ENCODE measurements at places on chromosomes 7 and 10.

DNA sequence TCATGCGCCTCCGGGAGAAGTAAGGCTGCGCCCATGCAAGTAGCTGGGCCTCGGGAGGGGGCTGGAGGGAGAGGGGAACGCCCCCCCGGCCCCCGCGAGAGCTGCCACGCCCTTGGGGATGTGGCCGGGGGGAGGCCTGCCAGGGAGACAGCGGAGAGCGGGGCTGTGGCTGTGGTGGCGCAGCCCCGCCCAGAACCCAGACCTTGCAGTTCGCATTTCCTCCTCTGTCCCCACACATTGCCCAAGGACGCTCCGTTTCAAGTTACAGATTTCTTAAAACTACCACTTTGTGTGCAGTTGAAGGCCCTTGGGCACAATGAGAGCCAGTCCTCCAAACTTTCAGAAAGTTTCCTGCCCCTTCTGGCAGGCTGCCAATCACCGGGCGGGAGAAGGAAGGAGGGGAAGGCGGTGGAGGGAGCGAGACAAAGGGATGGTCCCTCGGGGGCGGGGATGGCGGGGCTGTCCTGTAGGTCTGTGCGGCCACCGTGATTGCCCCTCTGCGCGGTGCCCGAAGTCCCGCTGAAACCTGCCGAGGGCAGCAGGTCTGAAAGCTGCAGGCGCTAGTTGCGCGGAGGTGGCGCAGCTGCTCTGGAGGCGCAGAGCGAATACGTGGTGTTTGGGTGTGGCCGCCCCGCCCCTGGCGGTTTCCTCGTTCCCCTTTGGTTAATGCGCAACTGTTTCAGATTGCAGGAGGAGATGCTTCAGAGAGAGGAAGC lies 2.1 kb downstream of the VIM start:
- peak; percentile 88 for DNase-seq

GRCh38 chr10:100186253-100187212 lies 704 bp upstream of the ERLIN1 start:
- DNase-seq: no peak

DNA sequence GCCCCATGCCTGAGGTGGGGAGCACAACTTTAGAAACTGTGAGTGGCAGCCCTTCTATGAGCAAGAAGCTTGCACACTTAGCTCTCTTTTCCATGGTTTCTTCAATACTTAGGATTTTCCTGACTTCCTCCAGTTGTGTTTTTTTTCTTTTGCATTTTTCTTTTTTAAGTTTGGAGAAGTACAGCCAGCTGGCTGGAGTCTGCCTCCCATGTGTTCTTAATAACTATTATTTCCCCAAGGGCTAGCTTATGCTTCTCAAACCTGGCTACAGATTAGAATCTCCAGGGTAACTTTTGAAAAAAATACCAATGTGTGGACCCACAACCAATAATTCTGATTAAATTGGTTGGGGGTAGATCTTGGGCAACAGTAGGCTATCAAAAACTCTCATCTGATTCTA lies 37.4 kb upstream of the MEOX2 start:
- DNase-seq: no peak

DNA sequence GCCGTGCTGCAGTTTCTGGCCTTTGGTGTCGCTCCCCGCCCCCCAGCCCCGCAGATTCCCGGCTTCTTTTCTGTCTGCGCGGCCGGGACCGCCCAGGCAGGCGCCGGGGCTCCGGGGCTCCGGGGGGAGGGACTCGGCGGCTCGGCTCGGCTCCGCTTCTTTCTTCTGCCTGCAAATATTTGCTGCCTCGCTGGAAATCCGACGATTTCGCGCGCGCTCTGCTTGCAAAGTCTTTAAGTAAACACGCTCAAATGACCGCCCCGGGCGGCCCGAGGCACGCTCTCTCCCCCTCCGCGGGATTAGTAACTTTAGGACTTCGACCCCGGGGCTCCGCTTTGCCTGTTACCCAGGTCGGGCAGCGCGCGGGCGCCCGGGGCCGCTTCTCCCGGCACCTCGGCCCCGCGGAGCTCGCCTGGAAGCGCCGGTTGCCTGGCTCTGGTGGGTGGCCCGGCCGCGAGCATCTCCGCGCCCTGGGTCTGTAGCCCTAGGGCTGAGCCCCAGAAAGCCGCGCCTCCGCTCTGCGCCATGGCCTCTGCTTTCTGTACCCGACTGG lies 3.9 kb upstream of the GATA3 start:
- DNase-seq: no peak

DNA sequence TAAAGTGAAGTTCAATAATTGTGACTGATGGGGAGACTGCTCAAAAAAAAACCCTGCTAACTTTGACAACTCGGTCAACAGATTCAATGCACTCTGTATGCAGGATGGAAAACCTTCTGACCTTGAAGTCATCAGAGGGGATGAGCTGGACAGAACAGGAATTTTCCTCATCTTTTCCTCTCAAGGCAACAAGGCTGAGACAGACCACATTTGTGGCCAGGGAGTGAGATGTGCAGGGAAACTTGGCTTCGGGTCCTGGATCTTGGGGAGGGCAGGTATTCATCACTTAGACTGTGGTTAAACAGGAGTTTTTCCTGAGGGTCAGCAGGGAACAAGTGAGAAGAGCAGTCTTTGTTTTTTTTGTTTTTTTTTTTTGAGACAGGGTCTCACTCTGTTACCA lies 100.6 kb downstream of the BAMBI start:
- DNase-seq: no peak

GRCh38 chr7:114416129-114416990 lies 1.7 kb downstream of the FOXP2 start:
- no peak for DNase-seq

DNA sequence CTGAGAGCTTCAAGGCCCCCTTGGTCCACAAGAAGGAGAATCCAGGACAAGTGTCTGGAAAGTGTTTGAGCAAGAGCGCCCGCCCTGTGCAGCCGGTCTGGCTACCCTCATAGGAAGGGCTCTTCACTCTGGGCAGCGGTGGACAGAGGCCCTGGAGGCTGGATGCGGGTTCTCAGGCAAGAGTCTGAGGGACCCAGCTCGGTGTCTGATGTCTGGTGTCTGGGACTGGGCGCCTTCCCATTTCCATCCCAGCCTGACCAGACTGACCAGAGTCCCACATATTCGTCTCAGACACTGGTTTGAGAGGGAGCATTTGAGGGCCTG lies 59.8 kb downstream of the HK1 start:
- DNase-seq: no peak

- DNase-seq: no peak
Measured at GRCh38 chr10:69641261-69641980, 11.4 kb downstream of the FAM241B start.

DNA sequence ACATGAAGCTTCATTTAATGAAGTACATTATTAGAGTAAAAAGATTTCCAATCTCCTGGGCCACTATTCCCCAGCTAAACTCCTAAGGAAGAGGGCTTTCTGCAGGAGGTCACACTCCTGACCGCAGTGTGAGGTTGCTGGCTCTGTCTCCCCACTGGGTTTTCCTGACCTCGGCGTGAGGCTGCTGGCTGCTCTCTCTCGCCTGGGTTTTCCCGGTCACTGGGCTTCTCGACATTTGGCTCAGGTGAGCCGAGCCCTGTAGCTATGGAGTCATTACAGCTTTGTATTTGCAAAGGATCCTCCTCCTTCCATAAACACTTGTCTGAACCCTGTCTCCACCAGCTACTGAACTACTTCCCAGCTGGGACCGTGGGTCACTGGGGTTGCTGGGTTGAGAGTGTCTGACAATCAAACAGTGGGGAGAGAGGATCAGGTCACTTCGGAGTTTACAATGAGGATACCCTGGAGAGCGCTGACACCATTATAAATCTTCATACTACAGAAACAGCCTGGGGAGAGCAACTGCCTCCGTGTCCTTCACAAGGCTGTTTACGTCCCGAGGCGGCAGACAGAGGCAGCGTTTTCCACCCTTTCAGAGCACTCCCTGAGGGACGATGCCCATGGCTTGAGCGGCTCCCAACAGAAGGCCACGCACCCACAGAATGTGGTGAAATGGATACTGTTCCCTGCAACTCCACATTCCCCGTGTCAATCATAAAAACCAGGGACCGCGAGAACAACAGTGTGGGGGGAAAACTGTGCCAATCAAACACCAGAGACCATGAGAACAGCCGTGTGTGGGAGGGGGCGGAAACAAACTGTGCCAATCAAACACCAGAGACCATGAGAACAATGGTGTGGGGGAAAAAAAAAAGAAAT lies 226.2 kb downstream of the ZMYND11 start:
- DNase-seq: no peak

DNA sequence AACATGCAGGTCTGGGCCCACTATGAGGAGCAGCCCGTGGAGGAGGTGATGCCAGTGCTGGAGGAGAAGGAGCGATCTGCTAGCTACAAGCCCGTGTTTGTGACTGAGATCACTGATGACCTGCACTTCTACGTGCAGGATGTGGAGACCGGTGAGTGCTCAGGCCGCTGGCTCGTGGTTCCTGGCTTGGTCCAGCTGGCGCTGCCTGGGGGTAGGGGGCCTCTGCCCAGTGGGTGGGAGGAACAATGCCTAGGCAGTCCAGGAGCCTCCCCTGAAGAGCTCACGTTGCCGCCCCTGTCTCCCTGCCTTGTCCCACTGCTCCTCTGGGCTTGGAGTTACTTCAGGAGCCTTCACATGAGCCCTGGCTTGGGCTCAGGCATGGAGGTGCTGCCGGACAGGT lies 50.1 kb upstream of the LRRC4 start:
- DNase-seq: no peak

DNA sequence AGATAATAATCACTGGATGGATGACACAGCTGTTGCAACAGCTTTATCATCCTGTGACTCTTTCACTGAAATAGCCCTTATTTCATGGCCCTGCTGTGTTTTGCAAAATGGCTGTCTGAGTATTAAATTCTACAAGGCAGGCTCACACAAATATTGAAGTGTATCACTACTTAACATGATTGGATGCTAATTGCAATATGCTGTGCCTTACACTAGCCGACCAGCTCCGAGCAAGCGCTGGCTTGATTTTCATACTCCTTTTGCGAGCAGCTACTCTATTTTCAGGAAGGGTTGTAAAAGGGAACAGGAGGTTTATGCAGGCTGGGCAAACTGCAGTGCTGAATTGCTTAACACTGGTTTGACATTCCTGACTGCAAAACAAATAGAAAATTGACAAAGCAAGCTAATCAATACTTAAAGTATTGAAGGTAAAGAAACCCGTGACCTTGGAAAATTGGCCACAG lies 121.6 kb downstream of the CACNB2 start:
- DNase-seq: no peak

DNA sequence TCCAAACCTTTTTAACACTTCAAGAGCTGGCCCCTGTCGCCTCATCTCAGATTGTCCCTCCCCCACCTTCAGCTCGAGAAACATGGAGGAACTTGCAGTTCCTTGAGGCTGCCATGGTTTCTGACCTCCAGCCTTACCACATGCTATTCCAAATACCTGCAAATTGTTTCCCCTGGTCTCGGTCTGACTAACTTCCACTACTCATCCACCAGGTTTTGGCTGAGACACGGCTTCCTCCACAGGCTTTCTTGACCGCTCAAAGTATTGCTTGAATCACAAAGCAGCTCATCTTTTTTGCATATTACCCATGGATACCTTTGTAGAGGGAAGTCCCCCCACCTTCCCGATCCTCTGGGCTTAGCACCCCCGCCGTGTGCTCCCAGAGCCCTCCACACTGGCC lies 5.2 kb upstream of the SAMD8 start:
- no peak for DNase-seq

DNA sequence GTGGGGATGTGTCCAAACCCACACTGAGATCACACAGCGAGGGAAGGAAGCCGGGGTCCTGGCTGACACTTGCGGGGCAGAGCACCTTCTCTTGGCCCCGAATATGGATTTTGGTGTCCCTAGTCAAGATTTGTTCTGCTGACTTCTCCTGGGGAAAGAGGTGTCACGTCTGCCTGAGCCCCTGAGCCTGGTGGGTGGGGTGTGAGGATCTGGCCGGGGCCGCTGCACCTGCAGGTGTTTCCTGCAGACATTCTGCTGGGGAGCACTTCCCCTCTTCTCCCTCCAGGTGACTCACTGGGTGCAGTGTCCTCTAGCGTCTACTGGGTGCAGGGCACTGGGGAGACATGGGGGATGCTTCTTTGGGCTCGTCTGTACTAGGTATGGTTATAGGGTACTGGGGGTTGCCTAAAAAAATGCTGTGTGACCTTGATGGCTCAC lies 99.2 kb downstream of the GRK5 start:
- DNase-seq: peak; percentile 70

DNA sequence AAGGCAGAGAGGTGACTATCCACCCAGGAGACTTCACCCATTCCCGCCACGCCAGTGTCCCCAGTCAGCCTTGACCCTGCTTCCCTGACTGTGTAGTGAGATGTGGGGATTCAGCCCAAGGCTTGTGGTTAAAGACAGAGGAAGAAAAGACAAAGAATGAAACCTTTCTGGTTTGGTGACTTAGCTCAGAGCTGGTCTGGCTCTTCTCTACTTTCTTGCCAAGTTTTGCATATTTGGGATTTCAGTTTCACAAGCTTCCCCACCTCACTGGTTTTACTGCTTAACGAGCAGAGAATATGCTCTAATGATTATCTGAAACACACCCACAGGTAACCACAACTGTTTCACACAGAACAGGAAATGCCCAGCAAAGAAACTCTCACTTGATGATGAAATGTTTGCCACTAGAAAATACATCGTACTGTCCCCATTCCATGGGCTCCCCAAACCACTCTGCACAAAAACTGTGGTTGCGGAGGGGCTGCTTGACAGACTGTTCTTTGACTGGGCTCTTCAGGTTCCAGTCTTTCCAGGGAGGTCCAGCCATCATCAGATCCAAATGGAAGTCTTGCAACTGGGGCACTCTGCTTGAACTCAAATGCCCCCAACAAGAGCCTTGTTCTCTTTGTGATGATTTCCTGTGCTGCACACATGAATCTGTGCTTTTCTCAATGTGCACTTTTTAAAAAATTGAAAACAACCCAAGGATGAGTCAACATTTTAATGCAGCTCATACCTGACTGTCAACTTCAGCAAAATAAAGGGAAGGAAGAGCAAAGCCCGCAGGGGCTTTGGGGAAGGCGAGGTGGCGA lies 95.5 kb downstream of the CTBP2 start:
- DNase-seq: peak; percentile 78

- no peak for DNase-seq
Measured at GRCh38 chr7:6575281-6576023, 1.8 kb upstream of the ZDHHC4 start.

DNA sequence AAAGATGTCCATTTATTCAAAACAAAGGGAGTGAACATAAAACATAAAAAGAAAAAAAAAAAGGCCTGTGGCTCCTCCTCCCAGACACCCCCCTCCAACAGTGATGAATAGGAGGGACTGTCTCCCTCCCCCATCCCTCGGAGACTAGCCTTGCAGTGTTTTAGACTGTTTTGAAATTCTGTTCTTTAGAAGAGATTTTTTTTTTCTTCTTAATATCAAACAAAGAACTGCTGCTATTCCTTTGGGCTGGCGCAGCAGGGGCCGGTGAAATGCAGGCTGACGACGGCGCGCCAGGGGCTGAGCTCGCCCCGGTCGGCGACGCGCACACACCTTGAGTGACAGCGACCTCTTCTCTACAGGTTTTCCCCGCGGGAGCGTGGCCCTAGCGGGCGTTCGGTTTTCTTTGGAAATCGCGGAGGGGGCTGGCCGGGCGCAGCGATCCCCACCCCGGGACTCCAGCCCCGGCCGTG lies at the start of gene LANCL2:
TSS of gene LANCL2 (plus strand) at position 133 of the 470 bp plus-strand sequence. CDS start 689 bp downstream, outside the sequence.
- no peak for DNase-seq

DNA sequence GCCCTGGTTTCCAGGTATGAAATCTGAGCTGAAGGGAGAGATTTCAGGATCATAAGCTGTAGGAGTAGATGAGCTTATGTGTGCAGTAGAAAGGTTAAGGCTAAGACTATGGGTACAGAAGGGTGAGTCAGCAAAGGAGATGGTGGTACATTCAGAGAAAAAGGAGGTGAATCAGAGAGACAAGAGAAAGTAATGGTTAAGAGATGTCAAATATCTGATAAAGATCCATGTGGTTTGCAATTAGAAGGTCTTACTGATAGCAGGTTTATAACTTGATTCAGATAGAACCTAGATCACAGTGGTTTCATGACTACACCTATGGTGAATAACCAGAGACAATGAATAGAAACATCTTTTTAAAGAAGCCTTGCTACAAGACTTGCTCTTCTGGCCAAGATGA lies 4.5 kb upstream of the NPY start:
- no peak for DNase-seq
